Esophagus (tissue), 2 donors: ENCODE measurements at places on chromosomes 13 and 19. TPM values are rescaled to one million over a fixed set of nuclear protein-coding genes. Genes with fewer than 3 reads are reported as not detected.

ZNF324B gene
- 2.8 TPM for polyA plus RNA-seq

SDHAF1 gene
- 18.0 TPM for polyA plus RNA-seq

SMIM44 gene
- polyA plus RNA-seq, result not detected

PSG3 gene
- not detected for polyA plus RNA-seq

MED4 gene
- polyA plus RNA-seq, result 48.9 TPM

EMP3 gene
- polyA plus RNA-seq, result 17.6 TPM

C2CD4C gene
- polyA plus RNA-seq, result 0.43 TPM

APC2 gene
- 0.10 TPM for polyA plus RNA-seq

PRTN3 gene
- not detected for polyA plus RNA-seq

FUT3 gene
- 183 TPM for polyA plus RNA-seq
